GM19239 (cell line): ENCODE measurements at places on chromosomes 2 and 18.

DNA sequence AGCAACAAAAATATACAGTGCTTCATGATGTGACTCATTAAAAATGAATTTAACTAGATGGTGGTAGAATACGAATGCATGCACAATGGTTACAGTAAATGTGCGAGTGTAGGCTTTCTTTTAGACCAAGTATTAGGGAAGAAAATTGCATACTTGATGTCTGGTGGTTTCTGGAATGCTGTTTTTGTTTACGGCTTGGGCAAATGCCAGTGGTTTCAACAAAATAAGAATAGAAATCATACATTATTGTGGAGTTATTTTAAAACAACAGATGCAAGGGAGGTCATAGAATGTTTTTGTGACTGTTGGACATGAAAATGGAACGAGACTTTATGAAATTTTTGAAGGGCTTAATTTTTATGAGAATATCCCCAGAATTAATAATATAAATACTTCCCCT lies 580.9 kb downstream of the PLCL1 start:
- no peak for DNase-seq

- DNase-seq, result no peak
These were observed 90.8 kb downstream of the FHOD3 start for GRCh38 chr18:36388310-36388709.

DNA sequence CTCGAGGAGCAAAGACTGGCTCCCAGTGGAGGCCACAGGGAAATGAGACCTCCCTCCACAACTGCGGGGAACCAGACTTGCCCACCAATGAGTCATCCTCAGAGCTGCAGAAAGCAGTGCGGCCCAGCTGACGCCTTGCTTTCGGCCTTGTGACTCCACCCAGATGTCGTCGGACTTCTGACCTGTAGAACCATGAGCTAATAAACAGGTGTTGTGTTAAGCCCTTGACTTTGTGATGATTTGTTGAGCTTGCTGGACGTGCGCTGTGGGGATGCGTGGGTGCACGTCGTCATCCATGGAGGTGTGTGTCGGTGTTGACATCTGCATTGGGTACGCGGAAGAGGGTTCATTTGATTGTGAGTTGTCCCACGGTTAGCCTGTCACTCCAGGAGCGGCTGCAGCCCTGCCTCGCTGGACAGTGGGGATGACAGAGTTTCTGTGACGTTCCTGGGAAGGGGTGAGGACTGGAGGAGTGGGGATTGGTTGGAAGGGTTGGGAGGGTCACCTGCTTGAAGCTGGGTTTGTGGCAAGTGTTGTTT lies 154.1 kb downstream of the SH3BP4 start:
- DNase-seq, result no peak

DNA sequence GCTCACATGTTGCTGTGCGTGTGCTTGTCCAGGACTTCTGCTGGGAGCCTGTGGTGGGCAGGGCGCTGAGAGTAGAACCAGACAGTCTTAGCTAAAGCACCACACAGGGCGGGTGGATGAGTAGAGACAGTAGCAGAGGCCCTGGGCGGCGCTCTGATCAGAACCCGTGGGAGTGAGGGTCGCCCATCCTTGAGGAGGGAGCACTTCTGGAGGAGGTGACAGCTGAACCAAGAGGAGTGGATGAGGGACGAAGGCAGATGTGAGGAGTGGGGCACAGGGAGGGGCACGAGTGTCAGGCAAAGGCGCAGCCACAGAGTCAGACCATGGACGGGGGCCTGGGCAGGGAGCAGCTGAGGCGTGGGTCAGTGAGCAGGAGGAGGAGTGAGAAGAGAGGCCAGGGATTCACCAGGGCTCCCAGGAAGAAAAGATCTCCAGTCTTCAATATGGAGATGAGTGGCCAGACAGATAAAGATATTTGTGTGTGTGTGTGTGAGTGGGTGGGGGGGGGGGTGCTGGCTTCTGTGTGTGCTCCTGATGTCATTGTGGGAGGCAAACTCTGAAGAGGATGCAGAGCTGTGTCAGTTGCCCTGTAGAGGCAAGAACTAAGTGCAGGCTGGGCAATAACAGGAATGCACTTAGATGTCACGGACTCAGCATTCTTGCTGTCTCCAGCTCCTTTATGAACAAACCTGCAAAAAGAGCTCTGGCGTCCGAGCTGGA lies 79.6 kb downstream of the TPO start:
- DNase-seq, result no peak

GRCh38 chr18:77096936-77097886 lies 35.4 kb downstream of the MBP start:
- DNase-seq, result no peak

- DNase-seq, result no peak
These were observed 463.0 kb upstream of the MYT1L start for GRCh38 chr2:2793925-2794560.

DNA sequence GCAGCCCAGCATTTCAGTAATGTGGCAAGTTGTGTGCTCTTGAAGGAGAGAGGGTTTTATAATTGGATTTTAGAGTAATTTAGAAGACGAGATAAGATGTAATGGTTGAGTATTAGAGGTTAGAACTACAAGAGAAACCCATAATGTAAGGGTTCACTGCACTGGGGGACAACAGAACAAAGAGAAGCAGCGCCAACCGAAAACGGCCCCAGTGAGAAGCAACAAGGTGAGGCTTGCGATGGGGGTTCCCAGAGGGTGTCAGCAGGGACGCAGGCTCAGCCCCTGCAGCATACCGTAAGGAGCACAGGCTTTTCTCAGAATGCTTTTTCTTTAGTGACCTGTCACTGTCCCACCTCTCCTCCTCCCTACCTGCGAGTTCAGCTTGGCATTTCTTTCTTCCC lies 183.9 kb upstream of the ETAA1 start:
- no peak for DNase-seq

GRCh38 chr2:153474876-153475435 lies 3.6 kb downstream of the RPRM start:
- no peak for DNase-seq

DNA sequence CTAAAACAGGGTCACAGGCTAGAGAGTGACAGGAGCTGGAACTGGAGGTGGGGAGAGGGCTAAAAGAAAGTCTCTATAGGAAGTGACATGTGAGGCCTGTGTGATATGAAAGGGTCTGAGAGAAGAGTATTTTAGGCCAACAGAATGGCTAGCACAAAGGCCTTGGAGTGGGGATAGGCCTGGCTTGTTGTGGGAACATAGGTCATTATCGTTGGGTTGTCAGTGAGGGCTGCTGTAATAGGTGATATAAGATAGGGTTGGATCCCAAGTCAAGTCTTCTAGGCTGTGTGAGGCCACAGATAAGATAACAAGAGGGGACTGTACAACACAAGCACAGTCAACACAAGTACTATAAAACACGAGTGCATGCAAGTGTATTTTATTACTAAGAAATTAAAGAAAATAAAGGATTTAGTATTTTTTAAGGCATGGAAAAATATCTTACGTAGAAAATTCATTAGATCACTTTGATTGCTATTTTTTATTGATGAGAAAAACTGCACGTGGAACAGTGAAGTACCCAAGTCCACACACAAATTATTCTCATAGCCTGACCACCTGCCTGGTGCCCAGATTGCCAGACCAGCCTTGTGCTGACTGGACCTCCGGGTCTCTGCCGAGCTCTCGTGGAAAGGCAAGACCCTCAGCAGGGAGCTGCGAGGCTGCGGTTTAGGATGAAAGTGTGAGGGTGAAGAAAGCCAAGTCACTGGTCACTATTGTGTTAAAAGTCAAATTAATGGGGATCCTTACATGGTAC lies 14.1 kb downstream of the LTBP1 start:
- DNase-seq, result no peak

GRCh38 chr2:232511336-232511890 lies 8.8 kb upstream of the PRSS56 start:
- no peak for DNase-seq

DNA sequence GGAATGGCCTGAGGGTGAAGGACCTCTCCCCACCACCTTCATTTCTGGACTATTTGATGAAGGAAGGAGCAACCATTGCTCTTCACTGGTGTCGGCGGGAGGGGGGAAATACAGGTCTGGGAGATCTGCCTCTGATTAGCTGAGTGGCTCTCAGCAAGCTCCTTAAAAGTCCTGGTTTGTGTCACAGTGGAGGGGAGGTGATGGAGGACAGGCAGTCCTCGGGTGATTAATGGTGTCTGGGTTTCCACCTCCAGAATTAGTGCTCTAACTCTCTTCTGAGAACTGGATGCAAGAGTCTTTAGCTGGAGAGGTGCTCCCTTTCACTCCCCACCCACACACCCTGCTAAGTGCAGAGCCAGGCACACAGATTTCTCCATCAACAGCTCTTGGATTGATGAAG lies 83.2 kb downstream of the TTC32 start:
- no peak for DNase-seq

GRCh38 chr18:44896846-44897245 lies 216.2 kb downstream of the SETBP1 start:
- DNase-seq, result no peak

DNA sequence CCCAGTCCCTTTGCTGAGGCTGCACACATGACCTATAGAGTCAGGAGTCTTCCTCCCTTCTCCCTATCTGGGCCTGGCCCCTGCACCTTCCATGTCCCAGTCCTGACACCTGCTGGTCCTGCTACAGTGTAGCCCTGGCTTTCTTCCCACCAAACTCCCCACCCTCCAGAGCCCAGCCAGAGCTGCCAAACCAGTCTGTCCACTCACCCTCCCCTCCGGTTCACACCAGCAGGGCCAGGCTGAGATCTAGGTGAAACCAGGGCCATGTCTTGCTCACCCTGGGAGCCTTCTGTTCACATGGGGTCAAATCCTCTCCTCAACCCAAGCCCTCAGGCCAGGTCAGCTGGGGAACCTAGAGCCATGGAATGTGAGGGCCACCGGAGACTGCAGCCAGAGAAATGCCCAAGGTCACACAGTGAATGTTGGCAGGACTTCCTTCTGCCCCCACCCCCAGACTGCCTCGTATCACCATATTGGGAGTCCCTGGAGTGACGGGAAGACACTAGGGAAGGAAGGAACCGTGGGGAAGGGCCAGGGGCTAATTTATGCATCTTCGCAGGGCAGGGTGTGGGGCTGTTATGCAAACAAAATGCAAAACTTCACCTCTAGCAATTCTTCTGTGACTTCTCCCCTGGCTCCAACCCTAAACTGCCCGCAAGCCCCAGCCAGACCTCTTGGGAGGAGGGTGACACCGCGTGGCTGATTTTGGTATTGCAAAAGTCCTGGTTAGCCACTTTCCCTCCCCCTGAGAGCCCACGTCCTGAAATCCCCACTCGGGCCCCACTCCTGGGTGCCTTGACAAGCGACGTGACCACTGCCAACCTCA lies 14.6 kb downstream of the TNS1 start:
- DNase-seq, result peak; percentile 81

DNA sequence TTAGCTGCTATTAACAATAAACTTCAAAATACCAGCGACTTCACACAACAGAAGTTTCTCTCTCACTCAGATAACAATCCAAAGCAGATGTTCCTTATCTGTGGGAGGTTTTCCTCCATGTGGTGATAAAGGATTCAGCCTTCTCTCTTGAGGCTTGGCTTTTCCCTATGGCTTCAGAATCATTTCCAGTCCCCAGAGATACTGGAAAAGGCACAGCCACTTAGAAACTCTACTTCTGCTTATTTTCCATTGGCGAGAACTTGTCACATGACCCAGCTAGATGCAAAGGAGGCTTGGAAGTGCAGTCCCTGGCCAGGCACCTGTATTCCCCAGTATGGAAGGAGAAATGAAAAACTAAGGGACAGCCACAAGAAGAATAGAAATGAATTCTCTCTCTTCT lies 344.8 kb downstream of the MTX2 start:
- DNase-seq, result no peak

DNA sequence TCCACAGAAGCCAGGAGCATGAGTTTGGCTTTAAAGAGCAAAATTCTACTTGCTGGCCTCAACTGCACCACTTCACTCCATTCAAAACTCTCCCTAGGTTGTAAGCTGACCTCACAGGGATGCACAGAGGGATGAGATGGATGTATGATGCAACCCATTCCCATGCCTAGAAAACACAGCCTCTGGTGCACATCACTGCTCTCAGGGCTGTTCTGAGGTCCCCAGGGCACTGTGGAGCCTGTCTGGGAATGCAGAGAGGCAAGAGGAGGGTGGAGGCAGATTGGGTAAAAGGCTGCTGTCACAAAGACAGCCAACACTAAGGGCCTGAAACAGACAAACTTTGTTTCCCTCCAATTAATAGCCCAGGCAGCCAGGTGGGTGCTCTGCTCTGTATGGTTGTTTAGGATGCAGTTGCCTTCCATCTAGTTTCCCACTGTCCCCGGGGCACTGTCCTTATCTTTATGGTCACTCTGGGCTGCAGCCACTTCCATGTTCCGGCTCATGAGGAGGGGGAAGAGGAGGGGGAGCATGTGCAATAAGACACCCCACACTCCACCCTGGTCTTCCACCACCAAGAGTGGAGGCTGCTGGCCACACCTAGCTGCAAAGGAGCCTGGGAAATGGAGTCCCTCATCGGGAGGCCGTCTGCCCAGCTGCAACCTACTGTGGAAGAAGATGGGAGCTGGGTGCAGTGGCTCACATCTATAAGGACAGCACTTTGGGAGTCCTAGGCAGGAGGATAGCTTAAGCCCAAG lies 7.0 kb downstream of the GPR45 start:
- no peak for DNase-seq

- DNase-seq, result no peak
These were observed 323.6 kb upstream of the TNP1 start for GRCh38 chr2:217183471-217183870.

DNA sequence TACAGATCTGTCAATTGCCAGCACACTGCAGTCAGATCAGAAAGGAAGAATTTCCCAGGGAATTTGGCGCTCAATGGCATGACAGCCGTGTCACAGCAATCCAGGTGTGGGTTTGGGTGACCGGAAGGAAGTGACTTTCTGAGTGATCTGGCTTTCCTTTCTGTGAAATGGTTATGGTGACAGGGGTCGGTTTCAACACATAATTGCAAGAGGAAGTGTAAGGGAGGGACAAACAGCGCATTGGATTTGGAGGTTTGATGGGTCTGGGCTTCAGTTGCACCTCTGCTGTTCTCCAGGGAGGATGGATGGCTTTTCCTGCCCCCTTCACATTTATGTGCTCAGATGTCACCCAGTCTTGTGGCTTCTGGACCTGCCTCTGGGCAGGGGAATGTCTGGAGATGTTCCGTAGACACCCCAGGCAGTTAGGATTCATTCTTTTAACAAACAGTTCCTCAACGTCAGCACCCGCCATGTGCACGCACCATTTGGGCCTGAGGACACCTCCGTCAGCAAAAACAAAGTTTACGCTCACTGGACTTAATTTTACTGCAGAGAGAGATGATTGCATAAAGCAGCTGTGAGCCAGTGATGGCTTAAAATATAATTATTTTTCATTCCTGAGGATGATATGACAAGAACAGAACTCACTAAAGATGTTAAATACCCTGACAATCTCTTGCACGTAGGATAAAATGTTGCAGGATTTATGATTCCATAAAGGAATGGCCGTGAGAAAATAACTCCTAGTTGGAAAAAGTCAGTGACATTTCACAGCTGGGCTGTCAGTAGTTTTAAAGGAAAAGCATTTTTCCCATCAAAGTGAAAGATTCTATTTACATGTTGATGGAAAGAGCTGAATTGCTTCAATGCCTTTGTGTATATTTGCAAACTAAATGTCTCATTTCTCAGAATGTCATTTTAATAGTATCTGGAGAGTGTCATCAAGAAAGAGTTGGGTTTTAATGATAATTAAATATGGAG lies 36.9 kb downstream of the MBP start:
- DNase-seq, result no peak
